ENCODE measurements at places on chromosomes 6 and 20. TPM values are rescaled to one million over a fixed set of nuclear protein-coding genes. Genes with fewer than 3 reads are reported as not detected.

DNA sequence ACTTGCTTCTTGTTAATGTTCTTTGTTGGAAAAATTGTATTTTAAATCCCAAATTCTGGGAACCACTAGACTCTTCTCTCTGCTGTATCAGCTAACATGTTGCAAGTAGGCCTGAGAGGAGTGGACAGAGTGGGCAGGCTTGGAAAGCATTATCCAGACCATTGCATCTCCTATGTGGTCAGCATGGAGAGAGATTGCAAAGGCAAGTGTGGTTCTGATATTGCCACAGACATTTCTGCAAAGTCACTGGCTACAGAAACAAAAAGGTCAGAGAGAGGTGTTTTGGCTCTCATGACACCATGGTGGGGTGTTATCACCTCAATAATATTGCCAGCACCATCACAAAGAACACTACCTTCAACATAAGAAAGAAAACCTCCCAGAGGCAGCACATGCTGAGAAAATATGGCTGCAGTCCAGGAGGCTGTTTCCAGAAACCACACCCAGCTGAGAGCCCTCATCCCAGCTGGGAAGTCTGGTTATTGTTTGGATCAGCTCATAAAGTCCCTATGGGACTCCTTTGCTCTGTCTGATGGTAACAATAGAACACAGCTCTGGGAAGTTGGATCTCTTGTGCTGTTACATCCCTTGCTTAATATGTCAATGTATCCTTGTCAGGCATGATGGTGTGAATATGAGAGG lies 78.2 kb upstream of the TBX18 start:
- no peak for DNase-seq

GRCh38 chr20:60003776-60004175 lies 45.6 kb downstream of the CDH26 start:
- DNase-seq: no peak

- no peak for DNase-seq
Observed at GRCh38 chr6:30821862-30822784, 62.2 kb upstream of the DDR1 start.

Gene OR12D3
- polyA plus RNA-seq: not detected

Gene PLCB1
- polyA plus RNA-seq: 13.5 TPM

Data from BJ (cell line).